ENCODE measurements at places on chromosomes 1 and 21.

GRCh38 chr21:44801468-44802395, at the start of gene UBE2G2:
Gene UBE2G2, minus strand, starts transcription at chr21:44801820. Its CDS starts 72 bp downstream, at chr21:44801748.
- no peak for DNase-seq

DNA sequence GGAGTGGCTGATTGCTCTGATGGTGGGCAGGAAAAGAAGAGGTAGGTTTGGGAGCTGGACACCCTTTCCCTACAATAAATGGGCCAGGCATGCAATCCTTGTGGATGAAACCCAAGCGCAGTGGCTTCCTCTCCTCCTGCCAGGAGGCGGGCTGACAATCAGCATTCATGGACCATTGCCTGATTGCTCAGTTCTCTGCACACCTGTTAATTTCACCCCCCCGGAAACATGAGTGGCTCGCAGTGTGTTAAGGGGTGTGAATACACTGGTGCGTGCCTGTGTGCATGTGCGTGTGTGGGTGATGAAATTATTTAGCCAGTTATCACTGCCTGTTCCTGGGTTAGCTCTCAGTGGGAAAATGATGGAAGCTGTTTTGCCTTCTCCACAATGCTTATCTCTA, 310.7 kb downstream of the PCP4 start:
- no peak for DNase-seq

DNA sequence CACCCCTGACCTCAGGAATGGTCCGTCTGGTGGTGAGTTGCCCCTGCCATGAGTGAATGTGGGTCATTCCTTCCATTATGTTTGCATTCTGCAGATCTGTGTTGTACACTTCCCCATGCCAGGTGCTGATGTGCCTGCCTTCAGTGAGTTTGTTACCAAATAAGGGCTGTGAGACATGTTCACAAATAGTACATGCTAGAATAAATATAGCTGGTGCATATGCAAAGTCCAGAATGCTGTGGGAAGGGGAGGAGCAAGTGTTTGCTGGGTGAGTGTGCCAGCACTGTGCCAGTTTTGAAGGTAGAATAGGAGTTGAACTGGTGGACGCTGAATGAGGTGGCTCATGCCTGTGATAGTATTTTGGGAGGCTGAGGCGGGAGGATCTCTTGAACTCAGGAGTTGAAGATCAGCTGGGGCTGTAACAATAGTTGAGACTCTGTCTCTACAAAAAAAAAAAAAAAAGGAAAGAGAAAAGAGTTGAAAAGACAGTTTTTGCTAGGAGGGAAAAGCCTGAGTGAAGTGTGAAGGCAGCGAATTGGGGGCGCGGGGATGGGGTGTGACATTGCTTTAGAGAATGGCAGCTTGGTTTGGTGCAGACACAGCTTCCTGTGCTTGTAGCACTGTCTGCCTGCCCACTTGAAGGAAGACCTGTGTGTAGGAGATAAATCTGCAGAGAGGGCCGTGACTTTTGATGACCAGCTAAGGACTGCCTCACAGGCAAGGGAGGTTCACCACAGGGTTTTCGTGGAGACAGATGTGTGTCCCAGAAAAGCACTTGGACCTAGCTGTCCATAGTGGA, 61.1 kb downstream of the LGR6 start:
- DNase-seq, result no peak

- no peak for DNase-seq
Observed at GRCh38 chr1:97366984-97367383, 553.9 kb downstream of the DPYD start.

GRCh38 chr1:1422465-1423244, 1.6 kb upstream of the ANKRD65 start:
- DNase-seq, result no peak

DNA sequence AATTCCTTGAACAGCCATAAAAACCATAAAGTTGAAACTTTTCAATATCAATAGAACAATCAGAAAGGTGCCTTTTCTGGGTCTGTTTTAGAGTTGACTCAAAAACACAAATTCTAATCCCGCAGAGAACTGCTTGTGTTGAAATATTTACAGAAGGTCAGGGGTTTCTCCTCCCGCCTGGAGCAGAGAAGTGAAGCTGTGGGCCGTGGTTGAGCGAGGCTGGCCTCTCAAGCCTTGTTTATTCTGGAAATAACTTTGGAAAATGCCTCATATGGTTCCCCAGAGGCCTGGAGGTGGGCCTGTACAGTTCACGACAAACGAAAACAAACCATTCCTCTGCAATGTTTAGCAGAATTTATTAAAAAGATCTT, 90.8 kb upstream of the ERRFI1 start:
- no peak for DNase-seq

DNA sequence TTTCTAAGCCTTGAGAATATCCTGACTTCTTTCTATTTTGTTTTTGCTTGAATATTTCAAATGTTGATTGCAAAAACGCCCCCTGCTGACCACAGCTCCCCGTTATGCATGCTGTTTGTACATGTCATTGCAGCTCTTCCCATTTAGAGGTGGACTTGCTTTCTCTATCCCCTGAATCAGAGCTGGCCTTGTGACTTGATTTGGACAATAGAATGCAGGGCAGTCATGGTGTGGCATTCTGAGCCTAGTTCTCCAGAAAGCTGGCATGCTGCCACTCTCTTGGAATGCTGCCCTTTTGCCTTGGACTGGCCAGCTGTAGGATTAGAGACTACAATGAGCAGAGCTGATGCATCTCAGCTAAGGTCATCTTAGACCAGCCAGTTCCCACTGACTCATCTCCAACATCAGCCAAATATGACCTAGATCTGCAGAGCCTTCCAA, 1561.5 kb downstream of the MRPL39 start:
- no peak for DNase-seq

DNA sequence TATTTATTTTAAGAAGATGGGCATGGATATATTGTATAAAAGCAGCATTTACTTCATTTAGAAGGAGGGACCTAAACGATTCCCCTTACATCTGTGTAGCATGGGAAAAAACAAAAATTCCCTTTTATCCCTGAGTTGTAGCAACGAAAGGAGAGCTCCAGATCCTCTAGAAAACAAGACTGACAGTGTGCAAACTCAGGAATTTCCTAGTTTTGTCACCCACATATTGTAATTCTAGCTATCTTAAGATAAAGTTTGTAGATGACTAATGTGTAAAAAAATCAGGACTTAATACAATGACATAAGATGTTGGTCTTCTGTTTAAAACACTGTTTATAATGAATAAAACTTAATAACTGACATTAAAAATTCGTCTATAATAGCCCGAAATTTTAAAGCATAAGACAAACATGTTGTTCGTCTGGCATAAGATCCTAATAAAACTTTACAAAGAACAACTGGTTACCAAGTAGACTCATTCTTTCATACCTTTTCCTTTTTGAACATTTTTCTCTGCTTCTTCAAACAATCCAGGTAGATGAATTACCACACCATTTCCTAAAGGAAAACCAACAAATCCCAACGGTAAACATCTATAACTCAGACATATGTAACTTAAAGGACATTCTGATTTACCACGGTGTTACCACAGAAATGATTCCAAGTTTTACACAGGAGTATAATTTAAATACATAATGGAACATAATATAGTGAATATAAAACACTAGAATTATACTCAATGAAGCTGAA, 15.2 kb downstream of the ADSS2 start:
- no peak for DNase-seq

- DNase-seq, result no peak
Observed at GRCh38 chr1:217944550-217944949, 313.4 kb downstream of the SPATA17 start.

DNA sequence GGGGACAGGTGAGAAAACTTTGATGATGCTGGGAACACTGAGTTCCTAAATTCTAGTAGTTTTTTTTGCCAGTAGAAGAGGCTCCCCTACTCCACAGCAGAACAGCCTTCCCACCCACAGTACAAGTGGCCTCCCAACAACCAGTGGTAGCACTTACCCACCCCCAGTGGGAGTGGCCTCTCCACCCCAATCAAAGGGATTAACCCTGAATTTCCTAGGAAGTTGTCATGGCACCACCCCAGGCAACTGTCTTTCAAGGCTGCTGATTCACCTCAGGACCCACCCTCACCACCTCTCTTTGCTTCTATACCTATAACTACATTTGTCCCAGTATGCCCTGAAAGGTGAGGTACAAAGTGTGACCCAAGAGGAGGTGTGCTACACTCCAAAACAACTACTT, 81.4 kb upstream of the PRDX6 start:
- no peak for DNase-seq

GRCh38 chr1:204321665-204322064, 38.1 kb downstream of the PLEKHA6 start:
- DNase-seq, result no peak

DNA sequence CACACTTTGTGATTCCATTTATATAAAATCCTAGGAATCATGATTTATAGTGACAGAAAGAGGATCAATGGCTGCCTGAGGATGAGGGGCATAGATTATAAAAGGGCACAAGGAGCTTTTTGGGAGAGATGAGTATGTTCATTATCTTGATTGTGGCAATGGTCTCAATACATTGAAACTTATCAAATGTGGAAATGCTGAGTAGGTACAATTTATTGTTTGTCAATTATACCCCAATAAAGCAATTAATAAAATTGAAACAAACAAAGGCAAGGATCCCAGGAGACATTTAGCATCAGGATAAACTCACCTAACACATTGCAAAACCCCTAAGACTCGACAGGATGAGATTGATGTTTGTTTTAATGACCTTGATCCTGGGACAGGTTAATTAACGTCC, 153.1 kb upstream of the KLHDC7A start:
- DNase-seq, result no peak
